ENCODE measurements at places on chromosomes 11 and 22.

DNA sequence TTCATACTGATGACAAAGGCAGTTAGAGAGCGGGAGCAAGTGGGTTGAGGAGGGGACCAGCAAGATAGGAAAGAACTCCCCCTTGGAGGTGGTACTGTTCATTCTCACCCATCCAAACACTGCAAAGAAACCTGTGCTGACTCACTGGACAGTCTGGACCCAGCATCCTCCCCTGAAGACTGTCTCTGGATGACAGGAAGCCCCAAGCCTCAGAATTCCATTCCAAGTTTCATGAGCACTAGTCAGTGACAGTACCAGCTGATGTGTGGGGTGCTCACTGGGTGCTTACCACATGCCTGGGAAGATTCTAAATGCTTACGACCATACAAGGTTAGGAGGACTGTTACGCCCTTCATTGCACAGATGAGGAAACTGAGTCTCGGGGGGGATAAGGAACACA, 160.9 kb downstream of the IGLL1 start:
- H3K27ac ChIP-seq: no peak overlapping the region
- H3K36me3 ChIP-seq: no peaks in the 10 kb centered on the region
- H3K27me3 ChIP-seq: no peaks in the 10 kb centered on the region
- no peak for DNase-seq

DNA sequence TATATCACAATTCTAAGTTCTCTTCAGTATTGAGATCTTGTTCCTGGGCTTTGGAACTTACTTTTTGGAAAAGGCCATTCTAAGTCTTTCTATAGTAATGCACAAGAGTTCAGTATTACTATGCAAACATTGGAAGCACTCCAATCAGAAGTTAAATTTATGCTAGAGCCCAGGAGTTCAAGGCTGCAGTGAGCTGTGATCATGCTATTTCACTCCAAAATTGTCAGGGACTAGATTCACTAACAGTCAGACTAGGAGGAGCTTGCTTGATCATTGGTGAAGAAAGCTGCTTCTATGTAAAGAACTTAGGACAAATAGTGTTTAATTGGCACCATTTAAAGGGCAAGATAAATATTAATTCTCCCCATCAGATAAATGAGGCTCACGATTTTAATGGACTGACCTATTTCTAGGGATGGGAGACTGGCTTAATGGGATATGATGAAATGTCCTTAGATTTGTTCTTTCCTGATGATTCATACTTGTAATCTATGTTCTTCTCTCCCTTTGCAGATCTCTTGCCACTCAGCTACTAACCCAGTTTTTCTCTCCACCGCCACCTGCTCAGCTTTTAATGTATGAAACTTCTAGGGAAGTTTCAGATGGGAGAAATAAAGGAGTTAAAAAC, 32.6 kb upstream of the TMEM123 start:
- no peak overlapping the region for H3K4me3 ChIP-seq
- H3K4me1 ChIP-seq: no peaks in the 10 kb centered on the region
- no peak for DNase-seq

DNA sequence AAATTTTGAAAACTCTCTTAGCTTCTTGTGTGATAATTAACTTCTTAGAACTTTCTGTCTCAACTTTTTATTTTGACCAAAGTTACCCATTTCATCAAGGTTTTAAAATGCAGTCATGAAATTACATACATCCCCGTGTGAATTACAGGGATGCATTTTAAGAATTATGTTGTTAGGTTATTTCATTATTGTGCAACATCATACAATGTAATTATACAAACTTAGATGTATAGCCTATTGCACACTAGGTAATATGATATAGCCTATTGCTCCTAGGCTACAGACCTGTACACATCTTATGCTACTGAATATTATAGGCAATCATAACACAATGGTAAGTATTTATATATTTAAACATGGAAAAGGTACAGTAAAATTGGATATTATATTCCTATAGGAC, 228.1 kb upstream of the C11orf87 start:
- H3K27me3 ChIP-seq: no peaks in the 10 kb centered on the region
- no peaks in the 10 kb centered on the region for H3K4me1 ChIP-seq
- no peak overlapping the region for H3K4me3 ChIP-seq
- DNase-seq: no peak

- H3K36me3 ChIP-seq: peaks cover 10% of the 10 kb centered on the region
- H3K4me3 ChIP-seq: no peak overlapping the region
- no peak for DNase-seq
- H3K4me1 ChIP-seq: no peaks in the 10 kb centered on the region
These were observed 41.6 kb downstream of the PITPNB start for GRCh38 chr22:27877501-27877900.

Data from Peyer's patch (tissue), 4 donors.